ENCODE measurements at places on chromosomes 6 and 20. TPM values are rescaled to one million over a fixed set of nuclear protein-coding genes. Genes with fewer than 3 reads are reported as not detected.

The LRRC73 gene
- 1.3 TPM for total RNA-seq

The PRSS16 gene
- total RNA-seq = 15.5 TPM

The KCNB1 gene
- total RNA-seq = 0.40 TPM

The PBX2 gene
- 78.6 TPM for total RNA-seq

GRCh38 chr6:8628063-8628462 lies 192.7 kb upstream of the SLC35B3 start:
- no peak overlapping the region for H3K4me3 ChIP-seq
- H3K36me3 ChIP-seq = no peaks in the 10 kb centered on the region

DNA sequence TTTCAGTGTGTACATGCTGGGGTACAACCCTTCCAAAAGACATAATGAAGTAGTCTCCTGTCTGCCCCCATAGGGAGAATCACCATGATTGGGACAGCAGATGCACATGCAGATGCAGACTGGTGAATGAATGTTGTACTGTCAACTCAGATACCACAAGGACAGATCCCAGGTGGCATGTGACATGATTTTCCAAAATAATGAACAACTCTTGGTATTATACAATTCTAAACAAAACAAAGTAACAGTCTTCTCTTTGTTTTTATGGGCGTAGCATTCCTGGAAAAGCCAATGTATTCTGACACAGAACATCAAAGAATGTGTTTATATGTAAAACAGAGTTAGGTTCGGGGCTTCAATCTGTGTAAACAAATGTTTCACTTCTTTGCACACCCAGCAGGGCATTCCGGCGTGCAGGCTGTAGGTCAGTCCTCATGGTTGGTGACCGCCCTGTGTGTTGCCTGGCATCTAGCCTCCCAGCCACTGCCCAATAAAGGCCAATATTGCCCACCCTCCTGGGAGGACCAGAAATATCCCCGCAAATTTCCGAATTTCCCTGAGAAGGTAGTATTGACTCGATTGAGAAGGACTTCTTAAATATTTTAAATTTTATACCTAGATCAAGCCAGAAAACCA lies 127.7 kb downstream of the KLHL32 start:
- H3K27ac ChIP-seq = no peak overlapping the region
- H3K4me3 ChIP-seq = no peak overlapping the region
- H3K27me3 ChIP-seq = no peaks in the 10 kb centered on the region
- no peaks in the 10 kb centered on the region for H3K36me3 ChIP-seq
- H3K4me1 ChIP-seq = no peaks in the 10 kb centered on the region

DNA sequence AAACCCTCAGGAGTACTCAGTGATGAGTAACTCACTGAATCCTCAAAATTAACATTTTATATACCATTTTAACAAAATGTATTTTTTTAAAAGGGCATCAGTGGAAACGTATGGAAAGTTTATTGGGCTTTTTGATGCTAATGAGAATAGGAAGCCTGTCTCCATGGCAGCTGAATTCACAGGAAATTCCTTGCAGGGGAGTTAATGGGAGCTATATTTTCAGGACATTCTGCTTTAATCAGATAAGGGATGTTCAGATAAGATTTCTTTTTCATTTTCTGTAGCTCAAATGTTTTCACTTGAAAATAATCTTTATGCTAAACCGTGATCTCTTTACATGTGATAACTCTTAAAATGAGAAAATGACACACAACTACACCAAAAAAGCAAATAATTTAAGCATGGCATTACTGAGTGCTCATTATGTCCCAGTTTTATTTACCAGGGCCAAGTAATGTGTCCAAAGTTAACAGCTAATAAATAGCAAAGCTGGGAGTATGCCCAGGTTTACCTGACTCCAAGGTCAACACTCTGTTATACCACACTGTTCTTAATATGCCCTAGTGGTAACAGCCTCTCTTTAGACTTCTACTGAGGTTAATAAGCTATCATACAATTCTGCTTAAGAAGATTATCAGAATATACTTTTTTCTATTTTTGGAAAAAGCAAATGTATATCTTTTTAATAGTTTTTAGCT lies 348.1 kb downstream of the GRIK2 start:
- H3K27me3 ChIP-seq = no peaks in the 10 kb centered on the region
- DNase-seq = no peak
- no peak overlapping the region for H3K4me3 ChIP-seq
- H3K27ac ChIP-seq = no peak overlapping the region
- H3K4me1 ChIP-seq = no peaks in the 10 kb centered on the region

DNA sequence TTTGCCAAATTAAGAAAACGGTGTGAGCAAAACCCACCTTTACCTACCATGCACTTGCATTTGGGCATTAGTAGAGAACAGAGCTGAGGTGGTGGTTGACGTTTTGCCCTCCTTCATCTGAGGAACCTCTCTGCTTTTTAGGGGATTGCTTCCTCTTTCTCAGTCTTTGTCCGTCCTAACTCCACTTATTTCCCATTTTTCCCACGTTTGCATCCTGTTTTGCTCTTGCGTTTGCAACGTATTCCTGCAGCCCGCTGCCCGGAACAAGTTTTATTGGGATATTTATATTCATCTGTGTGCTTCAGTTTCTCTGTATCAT lies 374 bp upstream of the SERINC1 start:
- peak overlapping the region; percentile 58 for H3K4me3 ChIP-seq
- DNase-seq = no peak
- H3K36me3 ChIP-seq = no peaks in the 10 kb centered on the region
- peaks cover 31% of the 10 kb centered on the region for H3K4me1 ChIP-seq
- H3K27me3 ChIP-seq = no peaks in the 10 kb centered on the region

GRCh38 chr20:62009869-62010445 lies 55.7 kb downstream of the TAF4 start:
- H3K4me3 ChIP-seq = no peak overlapping the region
- H3K27me3 ChIP-seq = no peaks in the 10 kb centered on the region
- no peaks in the 10 kb centered on the region for H3K4me1 ChIP-seq
- peak; percentile 62 for DNase-seq
- H3K27ac ChIP-seq = no peak overlapping the region
- H3K36me3 ChIP-seq = peaks cover 70% of the 10 kb centered on the region

DNA sequence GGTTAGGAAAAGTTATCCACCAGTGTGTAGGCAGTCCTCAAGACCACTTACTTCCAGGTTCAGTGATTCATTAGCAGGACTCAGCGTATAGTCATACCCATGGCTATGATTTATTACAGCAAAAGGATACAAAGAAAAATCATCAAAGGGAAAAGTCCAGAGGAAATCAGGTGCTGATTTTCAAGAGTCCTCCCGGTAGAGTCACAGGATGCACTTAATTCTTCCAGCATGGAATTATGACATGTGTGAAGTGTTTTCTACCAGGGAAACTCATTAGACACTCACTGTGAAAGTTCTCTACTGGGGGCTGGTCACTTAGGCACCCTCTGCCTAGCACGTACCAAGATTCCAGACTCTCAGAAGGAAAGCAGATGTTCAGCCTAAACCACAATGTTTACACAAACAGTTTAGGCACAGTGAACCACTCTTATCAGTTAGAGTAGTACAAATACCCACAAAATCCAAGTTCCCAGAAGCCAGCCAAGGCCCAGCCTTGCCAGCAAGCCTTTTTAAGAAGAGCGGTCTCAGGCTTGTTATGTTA lies 10.2 kb downstream of the WFDC3 start:
- DNase-seq = peak; percentile 58
- no peaks in the 10 kb centered on the region for H3K27me3 ChIP-seq
- peaks cover 67% of the 10 kb centered on the region for H3K4me1 ChIP-seq
- H3K36me3 ChIP-seq = no peaks in the 10 kb centered on the region
- H3K27ac ChIP-seq = peak overlapping the region; percentile 92

- H3K27ac ChIP-seq = no peak overlapping the region
- no peak for DNase-seq
- H3K4me1 ChIP-seq = peaks cover 41% of the 10 kb centered on the region
- no peak overlapping the region for H3K4me3 ChIP-seq
- no peaks in the 10 kb centered on the region for H3K27me3 ChIP-seq
Measured at GRCh38 chr20:23122796-23123655, 36.9 kb upstream of the CD93 start.

GRCh38 chr6:87366072-87366827 lies 21.6 kb downstream of the C6orf163 start:
- no peak overlapping the region for H3K27ac ChIP-seq
- no peaks in the 10 kb centered on the region for H3K27me3 ChIP-seq
- no peaks in the 10 kb centered on the region for H3K36me3 ChIP-seq
- DNase-seq = no peak
- H3K4me1 ChIP-seq = no peaks in the 10 kb centered on the region

DNA sequence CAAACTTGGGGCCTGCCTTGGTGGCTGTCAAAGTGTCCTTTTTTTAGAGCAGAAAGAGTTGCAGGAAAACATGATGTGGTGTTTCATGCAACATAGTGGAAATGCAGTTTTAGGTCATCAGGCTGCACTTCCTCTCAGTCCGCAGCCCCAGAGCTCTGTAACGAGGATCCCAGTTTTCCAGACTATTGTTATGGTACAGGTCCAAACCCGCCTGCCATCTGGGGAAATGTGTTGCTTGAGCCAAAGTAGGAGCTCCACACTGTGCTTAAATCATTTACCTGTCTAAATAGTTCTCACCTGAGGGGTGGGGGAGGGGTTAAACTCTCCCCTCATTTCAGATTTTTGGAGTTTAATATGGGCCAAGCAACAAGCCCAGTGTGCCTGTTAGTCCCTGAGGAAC lies 59.8 kb downstream of the GOPC start:
- peaks cover 25% of the 10 kb centered on the region for H3K36me3 ChIP-seq
- DNase-seq = no peak
- no peak overlapping the region for H3K27ac ChIP-seq
- H3K4me1 ChIP-seq = no peaks in the 10 kb centered on the region
- no peak overlapping the region for H3K4me3 ChIP-seq

All from upper lobe of left lung (tissue), 6 donors.